Activated T-cell treated with anti-CD3 and anti-CD28 coated beads, Interleukin-2, amount 50 U/mL, for 24 hours (primary cell): ENCODE measurements at places on chromosomes 12 and 14.

DNA sequence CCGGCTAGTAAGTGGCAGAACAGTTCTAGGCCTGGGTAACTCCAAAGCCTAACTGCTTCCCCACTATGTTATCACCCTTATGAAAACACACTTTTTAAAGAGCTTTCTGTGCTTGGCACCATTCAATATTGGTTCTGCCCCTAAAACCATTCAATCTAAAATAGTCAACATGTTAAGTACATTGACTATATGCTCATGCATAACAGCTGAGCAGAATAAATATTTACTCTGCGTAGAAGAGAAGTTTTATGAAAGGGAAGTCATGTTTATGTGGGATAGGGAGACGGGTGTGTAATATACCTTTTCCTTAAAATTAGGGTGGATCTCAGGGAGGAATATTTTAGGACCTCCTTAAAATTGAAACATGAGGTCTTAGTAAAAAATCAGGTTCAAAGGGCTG lies 80.5 kb downstream of the SAMD4A start:
- no peak for DNase-seq

- no peak for DNase-seq
Measured at GRCh38 chr14:89466944-89467343, 49.9 kb upstream of the FOXN3 start.

- DNase-seq, result no peak
Measured at GRCh38 chr14:76772300-76773187, 11.3 kb downstream of the VASH1 start.

DNA sequence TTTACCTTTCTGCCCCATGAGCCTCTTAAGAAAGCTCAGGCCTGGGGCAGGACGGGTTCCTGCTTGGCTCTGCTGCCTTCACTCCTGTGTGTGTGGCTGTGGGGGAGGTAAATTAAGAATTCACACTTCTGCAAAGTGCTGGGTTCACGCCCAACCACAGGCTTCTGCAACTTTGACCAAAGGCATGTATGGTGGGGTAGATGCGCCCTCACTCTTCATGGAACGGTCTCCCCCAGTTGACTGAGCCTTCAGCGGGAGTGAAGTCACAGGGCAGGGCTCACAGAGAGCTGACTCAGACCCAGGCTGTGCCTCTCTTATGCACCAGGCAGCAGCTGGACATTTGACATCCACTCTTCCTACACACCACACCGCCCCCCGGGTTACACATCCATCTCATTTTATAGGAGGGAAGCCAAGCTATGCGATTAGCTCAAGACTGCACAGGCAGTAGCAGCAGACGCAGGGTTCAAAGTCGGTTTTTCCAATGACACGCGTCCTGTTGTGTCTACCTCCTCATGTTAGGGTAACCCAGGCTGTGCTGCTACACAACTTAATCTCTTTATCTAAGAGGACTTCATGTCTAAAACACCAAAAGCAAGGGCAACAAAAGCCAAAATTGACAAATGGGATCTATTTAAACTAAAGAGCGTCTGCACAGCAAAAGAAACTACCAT lies 15.4 kb upstream of the BCL11B start:
- no peak for DNase-seq

GRCh38 chr12:113996026-113996425 lies 29.9 kb upstream of the RBM19 start:
- DNase-seq, result no peak

- no peak for DNase-seq
Measured at GRCh38 chr12:114690267-114691135, 6.5 kb upstream of the TBX3 start.

DNA sequence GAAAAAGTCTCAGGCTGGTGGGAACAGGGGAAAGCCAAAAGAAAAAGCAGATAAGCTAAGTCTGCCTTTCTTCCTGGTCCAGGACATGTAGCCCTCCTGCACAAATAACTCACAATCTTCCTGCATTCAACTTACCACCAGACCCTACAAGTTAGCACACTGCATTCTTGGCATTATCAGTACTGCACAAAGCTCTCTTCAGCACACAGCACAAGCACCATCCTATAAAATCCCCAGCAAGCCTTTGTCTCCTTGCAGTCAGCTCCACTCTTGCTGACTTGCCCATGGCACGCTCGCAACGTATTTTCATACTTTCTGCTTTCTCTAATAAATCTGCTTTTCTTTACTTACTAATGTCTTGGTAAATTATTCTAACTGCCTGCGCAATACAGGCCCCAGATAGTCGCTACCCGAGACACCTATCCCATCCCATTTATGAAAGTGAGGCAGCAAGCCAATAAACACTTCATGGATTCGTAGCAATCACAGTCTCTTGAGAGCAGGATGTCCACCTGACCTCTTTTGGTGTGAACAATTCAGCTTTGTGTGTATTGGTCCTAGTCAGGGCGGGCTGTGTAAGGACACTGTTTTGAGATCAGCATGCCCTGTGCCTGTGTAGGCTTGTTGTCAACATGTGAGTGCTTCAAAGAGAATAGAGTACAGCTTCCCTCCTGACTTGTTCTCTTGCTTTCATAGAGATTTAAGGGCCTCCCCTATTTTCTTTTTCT lies 49.0 kb downstream of the TMEM117 start:
- DNase-seq, result no peak

- no peak for DNase-seq
Measured at GRCh38 chr12:2125651-2126522, 73.1 kb downstream of the CACNA1C start.

DNA sequence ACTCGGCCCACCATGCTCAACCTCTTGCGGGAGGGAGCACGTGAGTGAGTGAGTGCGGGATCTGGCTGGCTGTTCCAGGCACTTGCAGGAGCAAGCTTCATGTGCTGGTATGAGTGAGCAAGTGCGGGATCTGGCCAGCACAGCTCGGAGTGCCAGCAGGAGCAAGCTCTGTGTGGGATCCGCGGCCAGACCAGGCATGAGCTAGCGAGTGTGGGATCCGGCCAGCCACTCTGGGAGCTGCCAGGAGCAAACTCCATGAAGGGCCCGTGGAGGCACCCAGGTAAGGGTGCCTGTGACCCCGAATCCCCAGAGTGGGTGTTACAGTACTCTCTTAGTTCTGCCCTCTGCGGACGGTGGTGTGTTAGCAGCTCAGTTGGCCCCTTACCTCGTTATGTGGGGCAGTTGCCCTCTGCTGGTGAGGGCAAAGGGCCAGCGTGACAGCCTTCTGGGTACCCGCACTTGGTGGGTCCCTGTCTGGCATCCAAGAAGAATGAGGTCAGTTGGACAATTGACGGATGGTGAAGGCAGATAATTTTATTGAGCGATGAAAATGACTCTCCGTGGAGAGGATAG lies 38.3 kb downstream of the RAD51B start:
- no peak for DNase-seq

DNA sequence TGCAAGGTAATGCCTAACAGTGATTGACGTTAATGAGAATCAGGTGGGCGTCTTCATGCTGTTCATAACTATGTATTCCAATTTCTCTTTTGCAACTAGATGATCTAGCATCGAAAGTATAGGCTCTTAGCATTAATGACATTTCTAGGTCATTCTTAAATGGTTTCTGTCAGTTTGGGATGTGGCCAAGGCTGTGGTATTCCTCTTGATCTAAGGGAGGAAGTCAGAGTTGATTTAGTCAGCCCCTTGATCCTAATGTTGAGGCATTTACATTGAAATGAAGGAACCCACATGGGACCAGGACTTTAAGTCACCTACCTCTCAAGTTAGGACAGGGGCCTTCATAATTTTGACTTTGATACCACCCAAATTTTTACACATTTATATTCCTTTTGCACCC lies 448.1 kb downstream of the NPAS3 start:
- DNase-seq, result no peak

DNA sequence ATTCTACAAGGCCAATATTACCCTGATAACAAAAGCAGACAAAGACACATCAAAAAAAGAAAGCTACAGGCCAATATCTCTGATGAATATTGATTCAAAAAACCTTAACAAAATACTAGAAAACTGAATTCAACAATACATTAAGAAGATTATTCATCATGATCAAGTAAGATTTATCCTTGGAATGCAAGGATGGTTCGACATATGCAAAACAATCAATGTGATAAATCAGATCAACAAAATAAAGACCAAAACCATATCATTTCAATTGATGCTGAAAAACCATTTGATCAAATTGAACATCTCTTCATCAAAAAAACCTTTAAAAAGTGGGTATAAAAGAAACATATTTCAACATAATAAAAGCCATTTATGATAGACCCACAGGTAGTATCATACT lies 117.3 kb downstream of the CPNE8 start:
- DNase-seq, result no peak

- DNase-seq, result no peak
Measured at GRCh38 chr14:80055667-80056496, 155.4 kb downstream of the DIO2 start.

- no peak for DNase-seq
Measured at GRCh38 chr12:42217656-42218055, 20.4 kb downstream of the YAF2 start.
